ENCODE measurements at places on chromosomes 4 and X.

- no peak for DNase-seq
Measured at GRCh38 chrX:122363112-122363795, 820.8 kb upstream of the GRIA3 start.

GRCh38 chr4:188959424-188959823 is 820.2 kb downstream of the TRIML1 start:
- no peak for DNase-seq

GRCh38 chrX:155000841-155001240 is 21.7 kb downstream of the F8 start:
- no peak for DNase-seq

- no peak for DNase-seq
Measured at GRCh38 chr4:55444827-55445226, 49.1 kb downstream of the TMEM165 start.

DNA sequence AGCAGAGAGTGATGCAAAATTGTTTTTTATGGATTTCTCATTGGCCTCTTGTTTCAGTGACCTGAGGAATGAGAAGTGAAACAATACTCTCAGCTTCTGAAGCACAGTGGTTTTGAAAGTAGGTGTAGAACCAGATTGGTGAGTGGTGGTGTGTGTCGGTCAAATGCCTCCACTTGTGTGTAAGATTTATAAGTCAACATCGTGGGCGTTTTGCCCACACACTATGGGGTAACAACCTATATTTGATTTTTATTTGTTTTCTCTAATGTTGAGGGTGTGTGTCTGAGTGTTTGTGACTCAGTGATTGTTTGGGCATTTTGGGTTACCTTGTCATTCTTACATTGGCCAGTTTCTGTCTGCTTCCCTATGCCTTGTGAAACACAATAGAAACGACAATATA is 23.3 kb downstream of the ADGRL3 start:
- no peak for DNase-seq

DNA sequence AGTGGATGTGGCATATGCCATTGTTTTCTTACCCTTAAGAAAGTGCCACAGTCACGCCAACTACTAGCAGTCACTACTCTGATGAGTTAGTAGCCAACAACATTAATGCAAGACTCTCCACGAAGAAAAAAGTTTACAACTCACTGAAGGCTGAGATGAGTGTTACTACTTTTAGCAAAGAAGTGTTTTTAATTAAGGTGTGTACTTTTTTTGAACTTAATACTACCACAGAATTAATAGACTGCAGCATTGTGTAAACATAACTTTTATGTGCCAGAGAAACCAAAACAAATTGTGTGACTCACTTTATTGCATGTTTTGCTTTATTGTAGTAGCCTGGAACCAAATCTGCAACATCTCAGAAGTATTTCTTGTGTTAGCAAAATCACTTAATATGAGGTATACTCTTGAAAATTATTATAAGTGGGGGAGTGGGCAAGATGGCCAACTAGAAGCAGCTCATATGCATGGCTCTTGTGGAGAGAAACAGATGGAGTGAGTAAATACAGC is 2.2 kb upstream of the UGT2B4 start:
- peak; percentile 57 for DNase-seq

DNA sequence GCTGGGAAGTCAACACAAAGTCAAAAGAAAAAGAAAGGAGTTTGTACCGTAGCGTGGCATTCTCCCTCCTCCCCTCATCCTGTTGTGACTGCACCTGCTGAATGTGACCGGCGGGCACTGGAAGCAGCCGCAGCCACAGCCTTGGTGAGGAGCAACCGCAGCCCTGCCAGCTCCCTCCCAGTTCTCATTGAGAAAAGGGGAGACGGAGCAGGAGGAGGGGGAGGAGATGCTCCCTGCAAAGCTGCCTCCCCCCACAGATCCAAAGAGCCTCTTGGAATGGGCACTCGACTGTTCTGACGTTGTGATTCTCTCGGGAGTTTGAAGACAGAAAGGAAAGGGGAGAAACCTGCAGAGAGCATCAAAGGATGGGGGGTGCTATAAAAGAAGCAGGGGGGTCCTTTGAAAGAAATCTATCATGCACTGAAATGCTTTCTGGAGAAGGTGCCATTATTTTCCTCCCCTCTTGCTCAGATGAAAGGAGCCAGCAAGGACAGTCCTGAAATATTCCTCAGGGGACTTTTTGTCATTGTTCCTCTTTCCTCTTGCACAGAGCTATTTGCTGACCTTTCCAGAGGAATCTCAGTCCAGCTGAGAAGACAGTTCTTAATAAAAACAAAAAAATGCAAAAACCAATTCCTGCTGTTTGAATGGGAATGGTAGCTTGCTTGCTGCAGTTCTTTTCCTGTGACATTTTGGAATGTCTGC is 429.7 kb downstream of the MAPK10 start:
- peak; percentile 78 for DNase-seq
